LNCaP clone FGC (cell line): ENCODE measurements at places on chromosomes 16 and 17.

- DNase-seq, result no peak
Measured at GRCh38 chr16:55555436-55555835, 11.0 kb upstream of the CAPNS2 start.

DNA sequence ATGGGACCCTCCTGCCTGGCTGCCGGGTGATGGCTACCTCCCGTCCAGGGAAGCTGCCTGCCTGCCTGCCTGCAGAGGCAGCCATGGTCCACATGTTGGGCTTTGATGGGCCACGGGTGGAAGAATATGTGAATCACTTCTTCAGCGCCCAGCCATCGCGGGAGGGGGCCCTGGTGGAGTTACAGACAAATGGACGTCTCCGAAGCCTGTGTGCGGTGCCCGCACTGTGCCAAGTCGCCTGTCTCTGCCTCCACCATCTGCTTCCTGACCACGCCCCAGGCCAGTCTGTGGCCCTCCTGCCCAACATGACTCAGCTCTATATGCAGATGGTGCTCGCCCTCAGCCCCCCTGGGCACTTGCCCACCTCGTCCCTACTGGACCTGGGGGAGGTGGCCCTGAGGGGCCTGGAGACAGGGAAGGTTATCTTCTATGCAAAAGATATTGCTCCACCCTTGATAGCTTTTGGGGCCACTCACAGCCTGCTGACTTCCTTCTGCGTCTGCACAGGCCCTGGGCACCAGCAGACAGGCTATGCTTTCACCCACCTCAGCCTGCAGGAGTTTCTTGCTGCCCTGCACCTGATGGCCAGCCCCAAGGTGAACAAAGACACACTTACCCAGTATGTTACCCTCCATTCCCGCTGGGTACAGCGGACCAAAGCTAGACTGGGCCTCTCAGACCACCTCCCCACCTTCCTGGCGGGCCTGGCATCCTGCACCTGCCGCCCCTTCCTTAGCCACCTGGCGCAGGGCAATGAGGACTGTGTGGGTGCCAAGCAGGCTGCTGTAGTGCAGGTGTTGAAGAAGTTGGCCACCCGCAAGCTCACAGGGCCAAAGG, 36.8 kb downstream of the NLRC5 start:
- no peak for DNase-seq

DNA sequence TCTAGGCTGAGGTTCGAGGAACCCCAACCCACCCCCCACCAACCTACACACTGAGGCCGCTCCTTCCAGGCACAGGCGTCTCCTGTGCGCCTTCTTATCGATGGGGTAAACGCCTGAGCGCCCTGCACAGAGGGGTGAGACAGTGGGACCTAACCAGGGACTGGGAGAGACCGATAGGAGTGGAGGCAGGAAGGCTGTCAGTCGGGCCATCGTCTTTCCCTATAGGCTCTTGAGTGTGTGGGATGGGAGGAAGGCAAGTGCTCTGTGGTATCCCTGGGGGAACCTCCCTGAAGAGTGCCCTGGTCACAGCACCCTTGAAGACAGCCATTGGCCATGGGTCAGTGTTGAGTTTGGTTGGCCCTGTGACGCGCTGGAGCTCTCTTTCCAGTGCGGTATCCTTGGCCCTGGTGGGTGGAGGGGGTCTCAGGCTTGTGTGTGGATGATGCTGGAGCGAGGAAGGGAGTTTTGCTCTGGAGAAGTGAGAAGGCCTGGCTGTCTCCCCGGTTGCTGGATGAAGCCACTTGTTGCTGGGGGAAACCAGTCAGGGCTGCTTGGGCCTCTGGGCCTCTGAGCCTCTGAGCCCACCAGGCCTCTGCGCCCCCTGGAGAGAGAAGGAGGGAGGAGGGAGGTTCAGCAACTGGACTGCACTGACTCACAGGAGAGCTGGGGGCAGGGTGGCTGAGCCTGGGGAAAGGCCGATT, 1.7 kb downstream of the GPRC5C start:
- no peak for DNase-seq

DNA sequence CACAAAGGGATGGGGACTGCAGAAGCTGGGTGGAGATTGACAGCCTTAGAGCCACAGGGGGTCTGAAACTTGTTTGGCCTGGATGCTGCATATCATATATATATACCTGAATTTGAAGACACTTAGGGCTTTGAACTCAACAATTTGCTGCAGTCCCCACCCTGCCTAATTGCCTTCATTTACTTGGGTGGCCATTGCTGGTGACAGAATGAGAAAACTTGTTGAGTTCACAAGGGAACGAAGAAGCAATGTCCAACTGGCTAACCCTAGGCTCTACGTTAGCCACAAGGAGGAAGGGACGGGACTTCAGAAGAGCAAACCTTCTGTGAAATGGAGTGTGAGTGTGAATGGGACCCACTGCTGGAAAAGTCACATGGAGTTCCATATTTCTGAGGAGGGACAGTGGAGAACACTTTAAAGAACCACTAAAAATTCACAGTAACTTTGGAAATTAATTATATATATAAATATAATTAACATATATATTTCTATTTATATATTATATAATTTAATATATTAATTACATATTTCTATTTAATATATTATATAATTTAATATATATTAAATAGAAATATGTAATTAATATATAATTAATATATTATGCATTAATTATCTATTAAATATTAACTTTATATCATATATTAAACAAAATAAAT, 215.3 kb upstream of the SOX9 start:
- DNase-seq, result no peak

DNA sequence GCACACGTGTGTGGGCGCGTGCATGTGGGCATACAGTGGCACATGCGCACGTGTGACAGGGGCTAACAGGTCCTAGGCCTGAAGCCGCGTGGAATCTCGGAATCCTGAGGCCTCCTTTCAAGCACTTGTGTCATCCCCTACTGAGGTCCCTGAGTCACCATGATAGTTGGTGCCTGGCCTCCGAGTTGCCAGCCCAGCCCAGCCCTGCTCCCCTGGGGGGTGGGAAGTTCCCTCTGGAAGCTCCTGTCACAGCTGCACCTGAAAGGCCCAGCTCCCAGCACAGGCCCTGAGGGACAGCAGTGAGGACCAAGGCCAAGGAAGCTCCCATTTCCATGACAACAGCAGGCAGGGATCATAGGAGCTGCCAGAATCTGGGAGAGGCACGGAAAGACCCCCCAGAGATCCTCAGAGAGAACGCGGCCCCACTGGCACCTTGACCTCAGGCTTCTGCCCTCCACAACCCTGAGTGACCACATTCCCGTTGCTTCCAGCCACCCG, 35.4 kb upstream of the ENPP7 start:
- DNase-seq, result no peak

DNA sequence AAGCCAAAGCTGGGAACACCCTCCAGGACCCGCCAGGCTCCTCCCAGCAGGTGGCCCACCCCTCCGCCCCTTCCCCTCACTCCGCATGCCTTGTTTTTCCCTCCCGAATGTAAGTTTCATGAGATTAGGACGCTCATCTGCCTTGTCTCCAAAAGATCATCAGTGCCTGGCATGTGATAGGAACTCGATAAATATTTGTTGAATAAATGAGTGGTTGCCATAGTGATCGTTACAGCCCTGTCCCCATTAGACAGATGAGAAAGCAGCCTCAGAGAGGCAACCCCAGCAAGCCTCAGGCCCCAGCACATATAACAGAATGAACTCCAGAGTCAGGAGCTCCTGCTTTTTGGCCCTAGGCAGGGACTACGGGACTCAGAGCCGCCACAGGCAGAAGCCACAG, 5.0 kb downstream of the CAMKK1 start:
- no peak for DNase-seq

GRCh38 chr16:79690159-79690558, 89.6 kb upstream of the MAF start:
- DNase-seq, result no peak

GRCh38 chr16:15911198-15911597, 22.8 kb upstream of the CEP20 start:
- DNase-seq, result no peak

- no peak for DNase-seq
Measured at GRCh38 chr16:62157544-62157943, 121.3 kb upstream of the CDH8 start.

DNA sequence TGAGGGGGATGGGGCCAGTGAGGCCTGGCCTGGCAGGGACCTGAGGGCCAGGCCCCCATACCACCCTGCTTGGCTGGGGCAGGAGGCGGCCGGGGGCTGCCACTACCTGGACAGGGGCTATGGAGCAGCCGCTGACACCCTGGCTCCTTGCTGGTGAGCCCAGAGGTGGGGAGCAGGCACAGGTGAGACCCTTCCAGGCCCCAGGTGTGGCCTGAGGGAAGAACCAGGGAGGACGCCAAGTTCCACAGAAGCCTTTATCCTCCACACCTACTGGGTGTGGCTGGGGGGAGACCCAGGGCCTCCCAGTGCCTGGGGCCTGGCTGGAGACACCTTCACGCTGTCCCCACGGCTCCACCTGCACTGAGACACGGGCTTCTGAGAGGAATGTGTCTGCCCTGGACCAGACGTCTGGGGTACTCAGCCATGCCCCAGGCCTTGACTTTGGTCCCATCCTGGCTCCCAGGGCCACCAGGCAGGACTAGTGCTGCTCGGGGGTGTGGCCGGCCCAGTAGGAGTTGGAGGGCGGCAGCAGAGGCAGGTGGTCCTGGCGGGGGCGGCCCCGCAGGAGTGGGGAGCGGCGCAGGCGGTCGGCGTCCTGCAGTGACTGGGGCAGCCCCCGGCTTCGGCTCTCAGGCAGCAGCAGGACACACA, 4.7 kb downstream of the SLC22A31 start:
- no peak for DNase-seq
